ENCODE measurements at places on chromosomes 6 and 20.

GRCh38 chr6:97282238-97282725 is 734 bp downstream of the MMS22L start:
- DNase-seq, result no peak

GRCh38 chr6:2426561-2427340 is 181.3 kb upstream of the GMDS start:
- peak; percentile 28 for DNase-seq

GRCh38 chr6:44178424-44179071 is 19.9 kb downstream of the CAPN11 start:
- DNase-seq, result no peak

DNA sequence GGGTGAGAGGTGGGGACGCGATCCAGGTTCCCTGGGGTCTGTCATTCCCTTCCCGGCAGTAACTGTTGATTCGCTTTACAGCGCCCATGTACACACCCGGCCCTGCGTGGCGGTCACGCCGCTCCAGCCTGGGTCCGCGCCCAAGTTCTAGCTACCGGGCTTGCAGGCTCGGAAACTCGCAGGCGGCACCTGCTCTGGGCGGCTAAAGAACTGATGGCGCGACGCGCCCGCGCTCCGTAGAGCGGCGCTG is 1.4 kb upstream of the POU3F2 start:
- DNase-seq, result no peak

DNA sequence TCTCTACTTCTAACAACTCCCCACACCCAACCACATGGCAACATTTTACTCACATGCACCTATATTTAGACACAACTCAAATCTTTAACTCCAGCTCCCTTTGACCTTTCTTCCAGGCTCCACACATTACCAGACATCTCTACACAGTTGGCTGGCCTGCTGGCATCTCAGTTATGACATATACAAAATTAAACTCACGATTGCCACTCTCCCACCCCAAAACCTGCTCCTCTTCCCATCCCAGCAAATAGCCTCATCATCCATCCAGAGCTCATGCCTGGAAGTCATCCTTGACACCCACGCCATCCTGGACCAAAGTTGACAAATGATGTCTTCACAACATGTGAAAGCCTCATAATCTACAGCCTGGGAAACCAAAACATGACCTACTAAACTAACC is 176.6 kb downstream of the PKHD1 start:
- DNase-seq, result no peak

GRCh38 chr20:63648895-63649589 is 4.2 kb downstream of the STMN3 start:
- DNase-seq, result no peak
